ENCODE measurements at places on chromosomes 6 and 20.

DNA sequence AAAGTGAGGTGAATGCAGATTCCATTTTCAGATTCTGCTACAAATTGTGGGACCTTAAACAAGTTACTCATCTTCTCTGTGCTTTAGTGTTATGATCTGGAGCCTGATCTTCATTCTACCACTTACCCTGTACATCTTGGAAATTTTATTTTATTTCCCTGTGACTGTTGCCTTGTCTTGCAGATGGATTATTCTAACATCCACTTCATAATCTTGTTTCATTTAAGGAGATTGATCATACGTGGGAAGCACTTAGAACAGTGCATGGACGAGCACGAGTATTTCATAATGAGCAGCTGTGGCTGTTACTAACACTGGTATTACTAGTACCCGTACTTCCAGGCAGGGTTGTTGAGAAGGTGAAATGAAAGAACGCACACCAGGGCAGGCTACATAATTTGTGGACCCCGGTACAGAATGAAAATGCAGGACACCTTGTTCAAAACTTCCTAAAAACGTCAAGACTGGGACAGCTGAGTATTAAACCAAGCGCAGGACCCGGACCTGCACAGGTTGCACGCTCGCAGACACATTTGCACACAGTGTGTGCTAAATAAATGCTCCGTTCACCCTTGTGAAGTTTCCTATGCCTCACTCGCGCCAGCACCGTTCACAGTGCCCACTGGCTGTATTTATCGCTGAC lies 535 bp upstream of the CCDC170 start:
- DNase-seq = no peak

DNA sequence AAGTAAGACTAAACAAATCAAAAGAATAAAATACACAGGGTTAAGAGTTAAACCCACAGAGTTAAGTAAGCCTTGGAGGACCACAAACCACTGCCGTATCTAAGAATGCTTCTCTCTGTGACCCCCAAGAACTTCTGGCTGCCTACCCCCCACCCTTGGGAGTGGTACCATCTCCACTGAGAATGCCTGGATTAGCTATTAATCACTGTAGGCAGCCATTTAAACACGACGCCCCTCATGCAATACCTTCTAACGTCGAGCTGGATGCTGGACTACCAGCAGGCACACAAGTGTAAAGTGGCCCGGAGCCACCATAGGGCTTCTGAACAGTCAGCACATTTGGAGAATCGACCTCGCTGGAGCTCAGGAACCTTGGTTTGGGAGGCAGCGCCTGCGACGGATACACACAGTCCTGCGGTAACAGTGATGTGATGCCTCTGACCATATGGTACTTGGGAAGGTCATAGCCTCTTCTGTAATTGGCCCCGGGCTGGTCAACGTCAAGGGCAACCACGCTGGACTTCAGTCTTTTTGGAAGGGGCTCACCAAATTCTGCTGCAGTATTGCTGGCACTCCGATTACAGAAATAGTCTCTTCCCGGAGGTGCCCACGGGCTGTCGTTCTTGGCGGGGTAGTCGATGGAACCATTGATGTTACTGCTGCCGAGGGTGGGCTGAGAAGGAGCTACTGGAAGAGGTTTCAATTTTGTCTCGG lies 18.0 kb downstream of the ZNF217 start:
- DNase-seq = no peak

DNA sequence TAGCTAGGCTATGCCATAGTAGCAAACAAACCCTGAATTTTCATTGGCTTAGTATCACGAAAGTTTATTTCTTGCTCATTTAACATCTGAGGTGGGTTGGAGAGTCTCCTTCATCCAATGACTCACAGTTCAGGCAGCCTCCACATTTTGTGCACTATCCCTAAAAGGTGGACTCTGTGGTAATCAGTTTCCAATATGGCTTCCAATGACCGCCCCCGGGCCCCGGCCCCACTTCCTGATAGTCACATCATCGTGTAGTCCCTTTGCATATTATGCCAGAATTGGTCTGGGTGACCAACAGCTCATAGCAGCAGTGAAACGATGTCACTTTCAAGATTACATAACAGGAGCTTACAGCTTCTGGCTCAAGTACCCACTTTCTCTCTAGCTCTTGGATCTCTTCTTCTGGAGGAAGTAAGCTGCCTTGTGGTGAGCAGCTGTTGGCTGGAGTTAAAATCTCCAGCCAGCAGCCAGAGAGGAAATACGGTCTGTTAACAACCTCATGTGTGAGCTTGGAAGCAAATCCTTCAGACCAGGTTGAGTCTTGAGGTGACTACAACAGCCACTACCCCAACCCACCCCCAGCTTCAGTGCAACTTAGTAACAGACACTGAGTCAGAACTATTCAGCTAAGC lies 7.8 kb downstream of the HCRTR2 start:
- DNase-seq = no peak

DNA sequence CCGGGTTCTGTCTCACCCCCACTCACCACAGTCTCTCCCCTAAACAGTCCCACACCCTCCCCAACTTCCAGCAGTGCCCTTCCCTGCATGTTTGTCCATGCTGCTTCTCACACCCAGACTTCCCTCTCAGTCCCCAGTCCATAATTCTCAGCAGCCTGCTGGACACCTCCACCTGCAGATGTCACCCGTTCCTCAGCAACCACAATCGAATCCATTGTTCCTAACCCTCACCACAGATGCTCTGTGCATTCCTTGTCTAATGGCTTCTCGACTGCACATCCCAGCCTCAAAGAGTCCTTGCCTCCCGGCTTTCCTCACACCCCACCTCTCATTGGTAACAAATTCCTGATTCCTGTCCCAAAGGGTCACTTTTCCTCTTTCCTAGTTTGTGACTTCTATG lies 55.6 kb downstream of the GOPC start:
- DNase-seq = no peak

GRCh38 chr20:49147296-49147695 lies 40.8 kb downstream of the STAU1 start:
- no peak for DNase-seq

DNA sequence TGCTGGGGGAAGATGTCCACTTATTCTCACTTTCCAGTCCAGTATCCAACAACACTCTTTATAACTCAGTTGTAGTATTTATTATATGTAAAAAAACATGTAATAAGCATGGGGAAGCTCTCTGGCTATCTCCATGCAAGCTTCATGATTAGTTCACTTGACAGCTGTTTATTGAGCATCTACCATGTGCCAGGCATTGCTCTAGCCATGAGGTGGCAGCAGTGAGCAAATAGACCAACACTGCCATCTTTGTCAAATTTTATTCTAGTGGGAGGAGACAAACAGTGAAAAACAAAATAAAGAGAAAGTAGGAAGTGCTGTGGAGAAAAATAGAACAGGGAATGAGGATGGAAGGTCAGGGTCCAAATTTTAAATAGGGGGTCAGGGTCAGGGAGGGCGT lies 131.8 kb downstream of the CFAP61 start:
- peak; percentile 53 for DNase-seq

GRCh38 chr20:11143481-11143880 lies 469.7 kb upstream of the JAG1 start:
- DNase-seq = no peak

GRCh38 chr6:46684771-46685170 lies 2.9 kb upstream of the TDRD6 start:
- DNase-seq = no peak

GRCh38 chr6:34359418-34360158 lies 32.9 kb downstream of the NUDT3 start:
- DNase-seq = no peak

DNA sequence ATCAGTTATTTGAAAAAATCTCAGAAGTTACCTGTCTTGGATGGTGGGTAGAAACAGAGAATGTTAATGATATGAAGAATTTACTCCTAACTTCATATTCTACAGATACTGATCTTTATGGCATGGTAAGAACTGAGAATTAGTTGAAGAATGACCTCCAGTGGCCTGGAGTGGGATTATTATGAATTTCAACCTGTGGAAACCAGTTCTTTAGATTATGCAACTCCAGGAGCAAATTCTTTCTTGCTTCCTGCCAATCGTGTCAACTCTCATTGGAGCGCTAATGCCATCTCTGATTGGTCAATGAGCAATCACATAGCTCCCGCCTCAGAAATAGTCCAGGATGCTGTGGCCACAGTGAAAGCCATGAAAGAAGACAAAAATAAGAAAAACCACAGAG lies 40.6 kb downstream of the LYRM2 start:
- no peak for DNase-seq

- DNase-seq = no peak
Observed at GRCh38 chr6:151461673-151462072, 9.7 kb upstream of the RMND1 start.

- DNase-seq = no peak
Observed at GRCh38 chr6:5998711-5999687, 7.7 kb downstream of the NRN1 start.

DNA sequence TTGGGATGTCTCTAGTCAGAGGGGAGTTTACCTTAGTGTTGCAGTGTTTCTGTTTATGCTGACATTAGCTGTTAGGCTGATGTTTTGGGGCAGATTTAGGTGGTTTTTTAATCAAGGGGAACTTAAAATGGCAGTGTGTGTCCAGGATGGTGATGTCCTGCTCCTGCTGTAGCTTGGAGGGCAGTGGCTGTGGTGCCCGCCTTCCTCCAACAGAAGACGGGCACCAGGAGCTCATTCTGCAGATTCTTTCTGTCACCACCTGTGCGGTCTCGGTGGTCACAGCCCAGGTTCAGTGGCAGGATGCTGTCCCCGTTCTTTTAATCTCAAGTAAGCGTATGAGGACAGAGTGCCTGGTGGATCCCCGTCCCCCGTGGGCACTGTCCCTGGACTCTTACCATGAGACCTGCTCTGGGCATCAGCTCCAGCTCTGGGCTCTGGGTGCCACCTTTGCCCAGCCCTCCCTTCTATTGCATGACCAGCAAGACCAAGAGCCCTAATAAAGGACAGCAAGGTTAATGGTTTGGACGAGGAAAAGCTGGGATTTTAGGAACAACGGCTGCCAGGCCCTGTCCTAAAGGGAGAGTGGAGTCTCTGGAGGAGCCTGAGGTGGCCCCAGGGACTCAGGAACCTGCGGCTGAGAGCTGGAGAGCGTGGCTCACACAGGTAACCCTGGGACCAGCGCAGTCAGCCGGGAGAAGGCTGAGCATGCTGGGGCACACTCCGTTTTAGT lies 217.3 kb downstream of the ERMARD start:
- no peak for DNase-seq

DNA sequence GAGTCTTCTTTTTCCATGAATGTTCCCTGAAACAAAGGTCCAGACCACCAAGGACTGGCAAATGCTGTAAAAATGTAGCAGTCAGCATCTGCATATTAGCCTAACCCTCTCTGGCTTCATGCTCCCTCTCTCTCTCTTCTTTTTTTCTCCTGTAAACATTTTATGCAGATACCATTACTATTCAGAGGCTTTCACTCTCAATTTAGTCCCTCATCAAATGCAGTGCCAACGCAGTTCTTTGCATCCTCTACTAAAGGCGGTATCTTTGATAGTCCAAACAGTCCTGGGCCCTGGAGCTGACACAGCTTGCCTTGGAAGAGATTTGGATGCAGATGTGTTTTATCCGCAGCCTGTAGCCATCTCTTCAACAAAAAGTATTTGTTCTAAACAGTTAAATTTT lies 167.1 kb upstream of the MMS22L start:
- no peak for DNase-seq

- DNase-seq = no peak
Observed at GRCh38 chr6:112752791-112753190, 405.7 kb downstream of the RFPL4B start.

DNA sequence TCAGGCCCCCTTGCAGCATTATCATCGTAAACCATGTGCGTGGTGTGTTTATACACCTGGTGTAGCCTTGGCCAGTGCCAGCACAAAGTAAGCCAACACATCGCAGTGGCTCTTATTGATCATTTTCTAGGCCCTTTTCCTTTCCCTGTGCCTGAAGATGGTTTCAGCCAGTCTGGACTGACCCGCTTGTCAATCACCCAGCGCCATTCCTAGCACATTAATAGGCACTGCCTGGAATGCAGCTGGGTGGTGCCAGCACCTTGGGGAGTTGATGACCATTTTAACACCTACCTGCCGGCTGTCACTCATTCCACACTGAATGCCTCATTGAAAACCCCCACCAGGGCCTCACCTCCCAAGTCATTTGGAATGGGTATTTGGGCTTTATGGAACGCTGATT lies 4.9 kb upstream of the UQCC2 start:
- DNase-seq = no peak

GRCh38 chr6:86526238-86526637 lies 411.1 kb upstream of the HTR1E start:
- DNase-seq = no peak

- DNase-seq = no peak
Observed at GRCh38 chr20:31707994-31708735, 14.5 kb downstream of the BCL2L1 start.

DNA sequence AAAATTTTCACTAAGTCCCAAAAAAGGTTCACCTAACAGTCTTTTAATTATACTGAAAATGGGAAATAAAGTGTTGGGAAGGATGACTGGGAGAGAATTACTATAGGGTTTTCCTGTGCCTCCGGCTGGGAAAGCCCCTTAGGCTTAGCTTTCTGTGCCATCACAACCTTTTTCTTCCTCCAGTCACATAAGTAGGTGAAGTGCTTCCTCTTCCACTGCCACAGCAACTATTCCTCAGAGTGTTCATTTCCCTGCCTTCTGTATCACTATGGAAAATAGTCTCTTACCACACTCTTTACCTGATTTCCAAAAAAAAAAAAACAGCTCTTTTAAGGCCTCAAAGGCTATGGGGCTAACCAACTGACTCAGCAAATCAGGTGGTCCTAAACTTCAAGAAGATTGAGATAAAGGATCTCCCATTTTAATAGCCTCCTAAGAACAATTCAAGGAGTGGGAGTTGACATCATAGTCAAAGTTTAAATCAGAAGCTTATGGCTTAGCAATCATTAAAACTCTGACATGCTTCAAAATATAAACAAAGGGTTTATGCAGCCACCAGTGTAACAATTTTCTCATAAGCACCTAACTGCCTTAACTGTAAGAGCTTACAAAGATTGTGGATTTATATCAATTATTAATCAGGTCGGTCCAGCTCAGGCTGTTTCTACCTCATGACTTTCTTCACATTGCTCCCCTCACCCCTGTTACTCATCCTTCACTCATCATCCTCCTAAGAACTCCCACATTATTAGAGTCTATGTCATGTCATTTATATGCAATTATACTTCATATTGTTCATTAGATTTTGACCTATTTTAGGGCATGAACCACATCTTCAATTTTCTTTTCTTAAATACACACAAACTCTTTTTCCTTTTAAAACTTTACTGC lies 95.3 kb downstream of the RNGTT start:
- DNase-seq = no peak

- DNase-seq = no peak
Observed at GRCh38 chr6:56789879-56790278, 147.2 kb upstream of the DST start.

Measured in stimulated activated CD4-positive, alpha-beta T cell treated with anti-CD3 and anti-CD28 coated beads, Interleukin-15, amount 100 ng/mL, for 24 hours (primary cell).